ENCODE measurements at places on chromosomes 11 and 22. TPM values are rescaled to one million over a fixed set of nuclear protein-coding genes. Genes with fewer than 3 reads are reported as not detected.

GRCh38 chr11:60889869-60890311, 16.5 kb downstream of the PRPF19 start:
- no peak for DNase-seq

- no peak for DNase-seq
Measured at GRCh38 chr11:61280883-61281580, 14.1 kb downstream of the VWCE start.

- no peak for DNase-seq
Measured at GRCh38 chr22:39634530-39635405, 64.2 kb downstream of the CACNA1I start.

DNA sequence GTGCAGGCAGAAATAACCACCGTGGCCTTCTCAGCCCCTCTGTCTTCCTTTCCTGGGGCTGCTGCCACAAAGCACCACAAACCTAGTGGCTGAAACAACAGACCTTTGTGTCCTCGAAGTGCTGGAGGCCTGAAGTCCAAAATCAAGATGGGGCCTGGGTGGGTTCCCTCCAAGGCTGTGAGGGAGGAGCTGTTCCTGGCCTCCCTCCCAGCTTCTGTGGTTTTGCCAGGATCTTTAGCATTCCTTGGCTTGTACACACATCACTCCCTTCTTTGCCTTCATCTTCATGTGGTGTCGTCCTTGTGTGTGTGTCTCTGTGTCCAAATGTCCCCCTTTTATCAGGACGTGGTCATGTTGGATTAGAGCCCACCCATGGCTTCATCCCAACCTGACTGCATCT, 29.0 kb upstream of the PARVG start:
- DNase-seq: no peak

- no peak for DNase-seq
Measured at GRCh38 chr11:106821826-106822225, 196.4 kb downstream of the GUCY1A2 start.

DNA sequence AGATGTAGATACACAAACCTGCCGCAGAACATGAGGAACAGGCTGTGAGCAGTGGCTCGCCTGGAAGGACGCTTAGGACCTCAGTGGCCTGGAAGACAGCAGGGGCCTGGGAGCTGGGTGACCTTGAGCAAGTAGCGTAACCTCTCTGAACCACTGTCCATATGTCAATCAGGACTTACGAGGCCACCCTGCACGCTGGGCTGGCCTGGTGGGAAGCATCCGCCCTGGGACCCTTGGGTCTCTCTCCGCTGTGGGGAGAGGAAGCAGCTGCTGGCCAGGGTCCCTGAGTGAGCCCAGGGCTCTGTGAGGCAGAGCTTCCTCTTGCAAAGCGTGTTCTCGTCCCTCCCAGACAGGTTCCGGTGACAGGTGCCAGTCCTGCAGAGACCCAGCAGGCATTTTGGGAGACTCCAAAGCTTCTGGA, 14.0 kb upstream of the EHD1 start:
- DNase-seq: no peak

- DNase-seq: no peak
Measured at GRCh38 chr22:40023341-40023841, 28.6 kb downstream of the FAM83F start.

DNA sequence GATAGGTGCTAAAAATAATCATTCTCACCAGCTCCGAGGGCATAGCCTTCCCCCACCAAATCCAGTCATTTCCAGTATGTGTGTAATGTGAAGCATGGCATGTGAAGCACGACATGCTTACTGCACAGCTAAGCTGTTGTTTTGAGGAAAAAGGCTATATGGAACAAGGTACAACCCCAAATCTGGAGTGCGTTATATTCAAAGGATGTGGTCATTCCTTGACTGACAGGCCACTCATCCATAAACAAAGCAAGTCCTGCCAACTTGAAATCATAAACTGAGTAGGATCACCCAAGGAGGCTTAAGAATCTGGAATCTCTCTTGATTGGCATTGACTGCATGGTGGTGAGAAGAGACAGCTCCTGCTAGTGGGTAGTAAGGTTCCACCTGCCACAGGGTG, 3.7 kb downstream of the MAP6 start:
- DNase-seq: no peak

The TYR gene
- total RNA-seq: not detected

The TMEM86A gene
- total RNA-seq: 8.4 TPM

Measured in aorta (tissue), 5 donors.